ENCODE measurements at places on chromosomes 12 and 14.

GRCh38 chr12:19652386-19652785, 213.1 kb downstream of the AEBP2 start:
- no peak for DNase-seq

GRCh38 chr12:69630191-69630590, 19.5 kb upstream of the LRRC10 start:
- DNase-seq: no peak

GRCh38 chr14:69460093-69460701, 24.3 kb upstream of the PLEKHD1 start:
- DNase-seq: no peak

GRCh38 chr12:26519462-26519861, 313.5 kb downstream of the ITPR2 start:
- no peak for DNase-seq

DNA sequence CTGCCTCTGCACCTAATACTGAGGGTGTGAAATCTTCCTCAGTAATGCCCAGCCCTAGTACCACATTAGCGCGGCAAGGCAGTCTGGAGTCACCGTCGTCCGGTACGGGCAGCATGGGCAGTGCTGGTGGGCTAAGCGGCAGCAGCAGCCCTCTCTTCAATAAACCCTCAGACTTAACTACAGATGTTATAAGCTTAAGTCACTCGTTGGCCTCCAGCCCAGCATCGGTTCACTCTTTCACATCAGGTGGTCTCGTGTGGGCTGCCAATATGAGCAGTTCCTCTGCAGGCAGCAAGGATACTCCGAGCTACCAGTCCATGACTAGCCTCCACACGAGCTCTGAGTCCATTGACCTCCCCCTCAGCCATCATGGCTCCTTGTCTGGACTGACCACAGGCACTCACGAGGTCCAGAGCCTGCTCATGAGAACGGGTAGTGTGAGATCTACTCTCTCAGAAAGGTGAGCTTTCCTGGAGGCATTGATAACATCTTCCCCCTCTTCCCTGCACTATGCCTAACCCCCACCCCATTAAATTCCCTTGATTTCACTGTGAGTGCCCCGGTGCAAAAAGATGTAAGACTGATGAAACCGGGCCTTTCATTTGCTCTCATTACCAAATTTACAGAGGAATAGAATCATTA, 291.4 kb downstream of the NAV3 start:
- peak; percentile 53 for DNase-seq

GRCh38 chr14:23103581-23103980, 1.2 kb downstream of the CIROP start:
- DNase-seq: no peak

- DNase-seq: no peak
These were observed 225.4 kb downstream of the GALC start for GRCh38 chr14:87767567-87767901.

GRCh38 chr12:121237415-121237814, 27.5 kb downstream of the P2RX4 start:
- DNase-seq: no peak

DNA sequence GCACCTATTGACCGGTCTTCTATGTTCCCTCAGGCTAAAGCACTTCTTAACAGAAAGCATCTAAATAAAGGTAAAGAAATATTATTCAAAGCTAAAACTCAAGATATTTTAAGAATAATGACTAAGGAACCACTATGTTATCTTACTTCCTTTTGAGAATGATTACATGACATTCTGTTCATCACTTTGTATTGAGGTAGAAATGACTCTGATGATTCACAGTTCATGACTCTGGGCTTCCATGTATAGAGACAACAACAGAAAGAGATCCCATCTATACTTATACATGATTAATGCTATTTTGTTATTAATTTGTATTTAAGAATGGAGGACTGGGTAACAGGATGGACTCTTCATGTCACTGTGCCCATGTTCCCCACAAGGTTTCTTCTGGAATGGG, 218.3 kb upstream of the OR4E1 start:
- DNase-seq: no peak

- DNase-seq: peak; percentile 93
These were observed at the start of gene KDM5A for GRCh38 chr12:389142-390096. KDM5A (minus strand) TSS chr12:389320; CDS start chr12:389091, 229 bp downstream.

- DNase-seq: no peak
These were observed 26.9 kb downstream of the GLIPR1L1 start for GRCh38 chr12:75361408-75361807.

DNA sequence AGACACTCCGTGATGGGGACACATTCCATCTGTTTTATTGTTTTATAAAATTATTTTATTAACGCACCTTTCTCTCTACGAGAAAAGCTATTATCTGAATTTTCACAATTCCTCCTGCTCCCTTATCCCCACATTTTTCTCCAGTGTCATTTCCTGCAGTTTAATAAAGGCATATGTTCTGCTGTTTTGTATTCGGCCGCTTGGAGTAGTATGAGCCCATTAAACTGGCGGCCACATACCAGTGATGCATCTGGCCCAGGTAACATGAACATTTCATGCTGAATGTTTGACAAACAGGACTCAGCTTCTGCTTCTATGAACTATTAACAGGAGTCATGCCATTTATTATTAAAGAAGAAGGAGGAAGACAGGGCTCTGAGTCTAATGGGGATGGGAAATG, 511.0 kb downstream of the TMEM121 start:
- DNase-seq: no peak

DNA sequence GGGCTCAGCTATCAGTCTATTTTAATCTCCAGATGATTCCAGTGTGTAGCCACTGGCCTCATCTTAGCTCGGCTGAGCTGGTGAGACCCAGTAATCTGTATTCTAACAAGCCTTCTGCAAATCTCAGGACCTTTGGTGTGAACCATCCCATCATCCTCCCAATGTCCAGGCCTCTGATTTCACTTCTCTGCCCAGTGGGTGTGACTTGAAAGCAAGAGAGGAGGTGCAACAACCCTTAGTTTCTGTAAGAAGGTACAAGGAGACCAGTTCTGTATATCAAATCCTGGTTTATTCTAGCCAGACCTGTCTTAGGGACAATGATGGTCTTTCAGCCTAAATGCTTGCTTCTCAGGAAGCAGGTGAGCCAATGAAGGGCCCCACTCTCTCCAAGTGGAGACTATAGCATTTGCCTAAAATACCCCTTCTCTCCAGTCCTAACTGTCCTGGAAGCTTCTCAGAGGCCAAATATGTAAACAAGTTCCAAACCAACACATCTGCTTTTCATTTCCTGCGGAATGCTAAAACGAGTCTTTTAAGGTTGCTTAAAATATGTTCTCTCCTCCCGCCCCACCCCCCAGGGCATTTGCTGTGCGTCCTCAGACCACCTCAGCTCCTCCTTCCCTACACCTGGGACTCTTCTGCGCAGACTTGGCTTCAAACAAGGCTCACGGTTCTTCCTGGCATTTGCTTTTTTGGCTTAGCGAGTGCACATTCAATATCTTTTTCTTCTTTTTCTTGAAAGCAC, 78.4 kb upstream of the FUT8 start:
- no peak for DNase-seq

DNA sequence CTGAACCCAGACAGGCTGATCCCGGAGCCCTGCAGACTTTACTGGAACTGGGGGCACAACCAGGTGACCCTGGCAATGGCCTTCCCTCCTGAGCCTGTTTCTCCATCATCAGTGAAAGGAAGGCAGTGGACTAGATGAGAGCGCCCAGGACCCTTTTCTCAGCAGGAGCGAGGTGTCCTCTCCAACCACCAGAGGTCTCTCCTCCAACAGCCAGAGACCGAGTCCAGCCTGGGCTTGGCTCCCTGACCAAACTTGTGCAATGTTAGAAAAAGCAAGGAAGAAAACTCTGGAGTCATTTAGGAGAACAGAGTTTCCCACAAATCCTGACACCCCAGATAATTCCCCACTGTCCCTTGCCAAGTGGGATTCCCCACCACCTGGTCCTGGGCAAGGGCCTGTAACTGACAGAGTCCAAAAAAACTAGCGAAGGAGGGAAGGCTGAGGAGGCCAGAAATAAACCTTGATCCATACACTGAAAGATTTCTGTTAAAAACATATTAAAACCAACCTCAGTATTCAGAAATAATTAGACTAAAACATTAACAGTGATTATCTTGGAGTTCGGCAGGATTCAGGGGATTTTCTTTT, 9.0 kb downstream of the RPS6KL1 start:
- DNase-seq: no peak

DNA sequence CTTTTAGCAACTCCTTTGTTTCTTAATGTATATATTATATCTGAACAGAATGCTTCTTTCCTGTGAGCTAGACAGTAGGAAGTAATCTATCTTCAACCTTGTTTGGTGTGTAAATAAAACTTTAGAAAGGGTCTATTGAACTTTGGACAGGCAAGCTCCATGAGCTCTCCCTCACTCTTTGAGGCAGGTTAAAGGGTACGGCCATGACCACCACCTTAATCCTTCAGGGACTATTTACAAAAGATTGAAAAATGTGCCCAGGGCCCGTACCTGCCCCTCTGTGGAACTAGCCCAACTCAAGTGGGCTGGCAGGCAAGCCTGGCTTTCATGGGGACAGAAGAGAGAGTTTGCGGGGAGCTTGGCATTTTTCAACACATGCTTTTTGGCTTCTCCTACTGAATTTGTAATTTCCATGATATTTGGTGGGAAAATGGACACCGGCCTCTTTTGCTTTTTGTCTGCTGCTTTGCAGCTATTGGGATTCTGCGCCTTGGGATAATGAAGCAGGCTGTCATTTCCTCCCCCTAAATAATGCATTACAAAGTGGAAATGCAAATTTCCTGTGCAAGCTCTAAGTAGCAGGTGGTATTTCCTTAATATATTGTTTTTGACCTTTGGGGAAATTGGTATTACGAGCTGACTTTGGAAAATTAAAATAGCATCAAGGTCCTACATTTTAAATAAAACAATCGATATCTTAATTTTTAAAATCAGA, 106.0 kb downstream of the HMGA2 start:
- no peak for DNase-seq

DNA sequence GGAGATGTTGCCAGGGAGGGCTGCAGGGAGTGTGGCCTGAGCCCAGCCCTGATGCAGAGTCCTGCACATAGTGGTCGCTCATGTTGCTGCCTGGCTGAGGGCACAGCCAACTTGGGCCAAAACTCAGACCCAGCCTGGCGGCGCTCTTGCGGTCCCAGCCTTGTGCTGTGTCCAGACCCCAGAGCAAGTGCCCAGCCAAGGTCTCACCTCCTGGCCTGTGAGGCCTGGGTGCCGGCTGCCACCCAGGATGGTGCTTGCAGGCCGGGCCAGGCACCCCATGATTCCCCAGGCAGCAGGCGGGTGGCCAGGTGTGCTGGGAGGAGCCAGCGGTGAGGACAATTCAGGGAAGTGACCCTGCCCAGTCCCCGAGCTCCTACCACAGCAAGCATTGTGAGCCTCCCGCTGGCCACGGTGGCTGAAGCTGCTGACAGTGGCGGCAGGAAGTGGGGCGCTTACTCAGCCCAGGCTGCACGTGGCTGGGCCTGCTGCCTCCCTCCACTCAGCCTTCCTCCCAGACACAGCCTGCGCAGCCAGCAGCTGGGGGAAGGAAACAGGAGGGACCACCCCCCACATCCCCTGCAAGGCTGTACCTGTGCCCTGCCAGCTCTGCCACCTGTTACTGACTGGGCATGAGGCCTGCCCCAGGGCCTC, 17.7 kb upstream of the PGF start:
- DNase-seq: no peak

- no peak for DNase-seq
These were observed 431.9 kb downstream of the BCL11B start for GRCh38 chr14:98840091-98840490.

DNA sequence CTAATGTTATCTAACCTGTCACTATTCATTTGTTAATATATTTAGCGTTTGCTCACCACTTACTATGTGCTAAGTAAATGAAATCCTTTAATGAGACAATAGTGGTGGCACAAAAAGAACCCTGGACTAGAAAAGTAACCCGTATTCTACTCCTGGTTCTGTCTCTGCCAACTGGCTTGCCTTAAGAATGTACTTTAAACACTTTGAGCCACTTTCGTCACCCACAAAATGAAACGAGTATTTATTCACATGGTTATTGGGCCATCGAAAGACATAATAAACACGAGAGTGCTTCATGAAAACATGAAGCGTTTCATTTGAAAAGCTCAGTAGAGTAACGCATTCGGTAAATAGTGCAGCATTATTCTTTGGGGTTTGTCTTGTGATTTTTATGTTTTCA, 254.7 kb downstream of the EGLN3 start:
- DNase-seq: no peak

GRCh38 chr14:62117751-62118105, 355.5 kb downstream of the SNAPC1 start:
- DNase-seq: no peak

- DNase-seq: no peak
These were observed 53.8 kb upstream of the NTF3 start for GRCh38 chr12:5377997-5378592.

- DNase-seq: no peak
These were observed 163.8 kb downstream of the RPL10L start for GRCh38 chr14:46487582-46488350.

- no peak for DNase-seq
These were observed 201.2 kb downstream of the SYNE2 start for GRCh38 chr14:64053694-64054669.

DNA sequence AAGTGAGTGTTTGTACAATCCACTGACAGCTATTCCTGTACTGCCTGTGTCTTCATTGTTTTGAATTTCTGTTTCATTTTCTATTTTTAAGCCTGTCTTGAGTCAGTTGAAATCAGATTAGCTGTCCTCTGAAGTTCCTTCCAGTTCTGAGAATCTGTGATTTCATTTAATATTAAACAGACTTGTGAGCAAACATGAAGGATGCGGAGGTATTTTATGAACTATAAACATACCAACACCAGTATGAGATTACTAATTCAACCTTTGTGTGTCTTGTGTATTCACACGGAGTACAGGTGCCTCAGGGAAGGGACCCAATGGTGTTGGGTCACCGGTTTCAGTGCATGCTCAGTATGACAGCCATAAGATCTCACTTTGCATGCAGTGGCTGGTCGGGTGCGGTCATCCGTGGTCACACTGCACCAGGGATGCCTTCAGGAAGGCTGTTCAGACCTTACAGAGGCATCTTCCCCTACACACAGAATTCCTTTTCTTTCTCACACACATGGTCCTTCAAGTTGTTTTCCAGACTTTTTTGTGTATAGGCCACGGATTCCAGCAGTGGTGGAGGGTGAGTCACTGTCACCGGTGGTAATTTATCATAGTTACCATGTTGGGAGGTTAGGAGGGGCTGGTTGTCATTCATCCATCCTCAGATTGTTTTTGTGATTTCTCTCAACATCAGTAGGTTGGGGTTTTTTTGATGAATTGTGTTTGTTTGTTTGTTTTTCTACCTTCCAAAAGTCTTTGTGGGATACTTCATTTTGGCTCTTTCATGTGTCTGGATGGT, 103.0 kb upstream of the SFSWAP start:
- no peak for DNase-seq

GRCh38 chr12:98439981-98440581, 75.3 kb upstream of the TMPO start:
- no peak for DNase-seq

DNA sequence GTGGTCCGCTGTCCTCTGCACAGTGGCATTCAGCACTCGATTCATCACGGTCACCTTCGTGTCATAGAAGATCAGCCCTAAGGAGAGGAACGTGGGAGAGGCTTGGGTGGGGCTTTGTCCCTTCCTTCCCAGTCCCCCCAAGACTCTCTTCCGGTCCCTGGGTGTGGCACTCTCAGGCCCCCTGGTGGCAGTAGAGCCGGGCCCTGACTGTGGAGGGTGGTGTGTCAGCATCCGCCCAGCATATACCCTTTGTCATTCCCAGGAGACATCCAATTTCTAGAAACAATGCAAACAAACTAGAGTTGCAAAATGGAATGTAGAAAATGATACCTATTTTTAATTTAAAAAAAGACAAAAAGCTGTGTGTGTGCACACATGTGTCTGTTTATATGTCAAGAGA, 45.0 kb downstream of the TRAFD1 start:
- no peak for DNase-seq
